ENCODE measurements at places on chromosomes 12 and 14. TPM values are rescaled to one million over a fixed set of nuclear protein-coding genes. Genes with fewer than 3 reads are reported as not detected.

DNA sequence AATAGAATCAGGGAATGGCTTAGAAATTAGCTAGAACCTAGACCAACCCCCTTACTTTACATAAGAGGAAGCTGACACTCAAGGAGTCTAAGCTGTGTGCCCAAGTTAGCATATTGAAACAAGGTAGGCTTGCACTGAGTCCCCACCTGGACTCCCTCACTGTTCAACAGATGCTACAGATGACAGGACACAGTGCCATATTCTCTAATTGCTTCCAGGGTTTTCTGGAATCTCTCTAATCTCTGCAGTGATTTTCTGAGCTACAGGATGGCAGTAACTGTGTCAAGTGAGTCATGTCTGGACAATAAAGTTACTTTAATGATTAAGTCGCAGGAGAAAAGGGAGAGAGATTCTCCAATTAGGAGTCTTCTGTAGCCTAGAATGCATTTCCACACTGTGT, 35.8 kb downstream of the AKAP6 start:
- no peaks in the 10 kb centered on the region for H3K36me3 ChIP-seq
- H3K4me1 ChIP-seq, result peaks cover 50% of the 10 kb centered on the region
- no peaks in the 10 kb centered on the region for H3K27me3 ChIP-seq
- no peak overlapping the region for H3K4me3 ChIP-seq
- H3K27ac ChIP-seq, result no peak overlapping the region

GRCh38 chr14:68363843-68364767, 428.8 kb downstream of the ZFP36L1 start:
- no peaks in the 10 kb centered on the region for H3K36me3 ChIP-seq
- H3K4me3 ChIP-seq, result peak overlapping the region; percentile 75
- peak overlapping the region; percentile 94 for H3K27ac ChIP-seq
- peaks cover 5% of the 10 kb centered on the region for H3K27me3 ChIP-seq
- H3K4me1 ChIP-seq, result peaks cover 42% of the 10 kb centered on the region

GRCh38 chr14:23346693-23347405, 5.8 kb downstream of the SLC22A17 start:
- H3K27me3 ChIP-seq, result peaks cover 27% of the 10 kb centered on the region
- H3K4me3 ChIP-seq, result no peak overlapping the region
- peaks cover 17% of the 10 kb centered on the region for H3K4me1 ChIP-seq
- H3K36me3 ChIP-seq, result peaks cover 10% of the 10 kb centered on the region

PLD4 gene
- 0.07 TPM for total RNA-seq

C1S gene
- 6.2 TPM for total RNA-seq
